ENCODE measurements at places on chromosomes 11 and 22.

- no peak for DNase-seq
These were observed 11.6 kb downstream of the ARRB1 start for GRCh38 chr11:75339685-75340409.

- no peak for DNase-seq
These were observed 19.0 kb downstream of the A4GALT start for GRCh38 chr22:42701694-42702093.

DNA sequence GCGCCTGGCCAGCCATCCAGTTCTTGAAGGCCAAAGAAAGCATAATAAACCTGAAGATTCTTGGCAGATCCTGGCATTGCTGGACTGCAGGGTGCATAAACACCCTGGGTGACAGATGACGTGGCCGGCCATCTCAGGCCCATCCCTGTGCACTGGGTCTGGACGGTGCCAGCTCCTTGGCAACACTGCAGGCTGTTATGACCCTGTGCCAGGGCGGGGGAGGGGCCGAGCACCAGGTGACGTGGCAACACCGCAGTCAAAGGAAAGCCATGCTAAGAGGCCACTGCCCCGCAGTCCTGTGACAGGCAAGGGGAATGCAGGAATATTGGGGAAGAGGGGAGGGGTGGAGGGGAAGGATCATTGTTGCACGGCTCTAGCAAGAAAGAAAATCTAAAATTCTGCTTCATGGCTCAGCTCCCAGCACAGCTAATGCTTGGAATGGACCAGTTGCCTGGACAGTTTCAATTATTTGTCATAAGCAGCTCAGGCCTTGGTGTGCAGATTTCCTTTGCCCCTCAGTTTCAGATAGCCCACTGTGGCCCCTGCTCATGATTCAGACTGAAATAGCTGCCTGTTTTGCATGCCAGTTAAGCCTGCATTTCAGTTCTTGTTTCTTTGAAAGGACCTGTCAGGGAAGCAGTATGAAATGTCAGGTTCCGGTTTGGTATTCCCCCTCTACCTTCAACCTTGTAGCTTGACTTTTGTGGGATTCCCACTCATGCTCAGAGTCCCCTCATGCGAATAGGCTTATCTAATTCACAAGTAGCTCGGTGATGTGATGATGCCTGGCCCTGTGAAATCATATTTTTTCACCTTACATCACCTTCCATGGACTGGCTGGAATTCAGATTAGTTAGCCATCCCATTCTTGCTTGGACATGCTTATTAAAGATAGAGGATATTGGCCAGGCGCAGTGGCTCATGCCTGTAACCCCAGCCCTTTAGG, 29.7 kb upstream of the DDX6 start:
- no peak for DNase-seq

DNA sequence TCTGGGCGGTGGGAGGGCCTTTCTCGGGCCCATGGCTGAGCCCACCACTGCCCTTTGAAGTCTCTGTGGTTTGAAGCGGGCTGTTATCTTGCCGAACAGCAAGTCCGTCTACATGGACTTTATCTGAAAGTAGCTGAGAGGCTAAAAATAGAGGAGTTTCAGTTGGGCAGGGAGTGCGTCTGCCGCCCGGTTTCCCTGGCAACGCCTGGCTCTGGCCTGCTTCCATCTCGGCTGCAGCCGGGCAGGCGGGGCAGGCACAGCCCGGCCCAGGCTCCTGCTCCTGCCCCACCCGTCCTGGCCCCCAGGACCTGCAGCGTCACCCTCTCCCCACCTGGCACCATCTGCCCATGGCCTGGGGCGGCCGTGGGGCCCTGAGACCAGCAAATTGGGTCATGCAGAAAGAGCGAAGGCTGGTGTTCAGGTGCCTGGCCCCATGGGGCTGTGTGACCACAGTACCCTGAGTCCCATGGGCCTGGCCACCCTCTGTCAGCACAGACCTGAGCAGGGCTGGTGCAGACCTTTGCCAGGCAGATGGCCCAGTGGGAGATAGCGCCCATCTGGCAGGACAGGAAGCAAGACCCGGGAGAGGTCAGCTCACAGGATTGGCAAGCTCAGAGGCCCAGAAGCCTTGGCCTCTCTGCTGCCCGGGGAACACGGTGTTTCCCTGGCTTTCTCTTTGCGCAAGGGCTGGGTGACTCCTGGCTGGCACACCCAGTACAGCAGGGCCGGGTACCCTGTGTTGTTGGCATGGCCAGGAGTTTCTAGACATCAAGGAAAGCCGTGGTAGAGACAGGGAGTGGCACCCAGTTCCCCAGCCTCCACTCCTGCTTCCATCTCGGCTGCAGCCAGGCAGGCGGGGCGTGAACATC, 79.1 kb upstream of the KCNQ1OT1 start:
- no peak for DNase-seq

- DNase-seq = no peak
These were observed 18.3 kb upstream of the ALX4 start for GRCh38 chr11:44328138-44328660.

GRCh38 chr11:45204761-45205160, 58.3 kb downstream of the PRDM11 start:
- no peak for DNase-seq

- DNase-seq = no peak
These were observed 106.4 kb downstream of the NECTIN1 start for GRCh38 chr11:119622454-119623143.

- DNase-seq = no peak
These were observed 490.9 kb downstream of the SOX6 start for GRCh38 chr11:15865212-15865987.

DNA sequence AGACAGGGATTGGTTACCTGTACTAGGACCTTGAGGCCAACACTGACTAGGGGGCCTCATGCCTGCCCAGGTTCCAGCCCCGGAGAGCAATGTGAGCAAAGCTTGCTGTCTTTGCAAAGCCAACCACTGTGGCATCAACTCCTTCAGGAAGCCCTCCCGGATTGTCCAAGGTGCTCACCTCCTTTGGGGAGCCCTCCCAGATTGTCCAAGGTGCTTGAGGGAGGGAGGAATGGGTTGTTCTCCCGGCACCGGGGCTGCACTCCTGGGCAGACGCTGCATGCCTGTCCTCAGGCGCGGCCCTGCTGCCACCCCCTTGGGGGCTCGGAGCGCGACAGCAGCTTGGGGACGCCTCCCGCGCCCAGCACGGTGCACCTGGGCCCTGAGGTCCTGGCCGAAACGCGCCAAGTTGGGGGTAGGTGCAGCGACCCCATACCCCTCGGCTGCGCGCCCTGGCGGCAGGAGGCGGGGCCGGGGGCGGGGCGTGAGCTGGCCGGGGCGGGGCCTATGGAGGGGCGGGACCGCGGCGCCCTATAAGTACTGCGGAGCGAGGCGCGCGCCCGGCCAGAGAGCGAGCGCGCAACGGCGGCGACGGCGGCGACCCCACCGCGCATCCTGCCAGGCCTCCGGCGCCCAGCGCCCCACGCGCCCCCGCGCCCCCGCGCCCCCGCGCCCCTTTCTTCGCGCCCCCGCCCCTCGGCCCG, at the start of gene CD81:
Gene CD81, plus strand, starts transcription at position 560 of the 701 bp plus-strand sequence. CDS start 240 bp downstream, outside the sequence.
- DNase-seq = no peak

- DNase-seq = no peak
These were observed 7.5 kb downstream of the CPSF7 start for GRCh38 chr11:61422226-61422625.

DNA sequence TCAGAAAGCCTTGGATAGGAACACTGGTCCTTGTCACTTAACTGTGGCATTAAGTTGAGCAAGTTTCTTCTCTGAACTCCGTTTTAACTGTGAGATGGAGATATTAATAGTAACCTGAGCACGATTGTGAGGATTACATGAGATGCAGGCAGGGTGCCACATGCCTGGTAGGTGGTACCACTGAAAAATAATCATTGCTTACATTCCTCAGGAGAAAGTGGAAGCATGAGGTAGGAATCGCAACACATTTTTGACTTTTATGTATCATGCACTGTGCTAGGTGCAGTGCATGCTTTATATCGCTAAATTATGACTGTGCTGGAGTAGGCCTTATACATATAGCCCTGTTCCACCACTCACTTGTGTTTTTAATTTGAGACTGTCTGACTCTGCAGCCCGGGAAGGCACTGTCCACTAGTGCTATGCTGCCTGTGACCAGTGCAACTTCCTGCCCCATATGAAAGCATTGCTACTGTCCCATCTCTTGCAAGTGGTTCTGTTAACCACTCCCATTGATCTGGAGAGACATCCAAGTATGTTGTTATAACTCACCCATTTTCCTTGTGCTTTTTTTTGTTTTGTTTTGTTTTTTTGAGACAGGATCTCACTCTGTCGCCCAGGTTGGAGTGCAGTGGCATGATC, 1.0 kb downstream of the UQCR10 start:
- DNase-seq = no peak

DNA sequence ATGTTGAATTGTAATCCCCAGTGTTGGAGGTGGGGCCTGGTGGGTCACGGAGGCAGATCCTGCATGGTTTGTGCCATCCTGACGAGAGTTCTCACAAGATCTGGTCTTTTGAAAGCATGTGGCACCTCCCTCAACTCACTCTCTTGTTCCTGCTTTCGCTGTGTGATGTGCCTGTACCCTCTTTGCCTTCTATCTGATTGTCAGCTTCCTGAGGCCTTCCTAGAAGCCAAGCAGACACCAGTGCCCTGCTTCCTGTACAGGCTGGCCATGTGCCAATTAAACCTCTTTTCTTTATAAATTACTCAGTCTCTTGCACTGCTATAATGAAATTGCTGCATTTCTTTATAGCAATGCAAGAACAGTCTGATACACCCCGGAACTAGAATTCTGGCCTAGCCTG, 13.1 kb downstream of the PTPN5 start:
- no peak for DNase-seq

DNA sequence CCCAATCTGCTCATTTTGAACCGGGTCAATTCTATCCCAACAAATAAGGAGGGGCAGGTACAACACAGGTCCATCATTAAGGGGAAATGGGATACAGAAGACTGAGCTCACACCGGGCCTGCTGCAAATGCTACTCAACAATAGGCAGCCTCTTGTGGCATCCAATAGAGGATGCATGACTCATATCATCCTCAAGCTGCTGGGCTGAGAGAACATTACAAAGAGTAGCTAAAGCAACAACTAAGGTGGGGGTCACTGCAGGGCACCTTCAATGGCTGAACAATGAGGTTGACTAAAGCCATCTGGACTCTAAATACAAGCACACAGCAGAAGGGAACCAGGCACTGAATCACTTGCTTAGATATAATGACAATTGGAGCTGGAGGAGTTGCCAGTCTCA, 130.1 kb upstream of the SYN3 start:
- no peak for DNase-seq

DNA sequence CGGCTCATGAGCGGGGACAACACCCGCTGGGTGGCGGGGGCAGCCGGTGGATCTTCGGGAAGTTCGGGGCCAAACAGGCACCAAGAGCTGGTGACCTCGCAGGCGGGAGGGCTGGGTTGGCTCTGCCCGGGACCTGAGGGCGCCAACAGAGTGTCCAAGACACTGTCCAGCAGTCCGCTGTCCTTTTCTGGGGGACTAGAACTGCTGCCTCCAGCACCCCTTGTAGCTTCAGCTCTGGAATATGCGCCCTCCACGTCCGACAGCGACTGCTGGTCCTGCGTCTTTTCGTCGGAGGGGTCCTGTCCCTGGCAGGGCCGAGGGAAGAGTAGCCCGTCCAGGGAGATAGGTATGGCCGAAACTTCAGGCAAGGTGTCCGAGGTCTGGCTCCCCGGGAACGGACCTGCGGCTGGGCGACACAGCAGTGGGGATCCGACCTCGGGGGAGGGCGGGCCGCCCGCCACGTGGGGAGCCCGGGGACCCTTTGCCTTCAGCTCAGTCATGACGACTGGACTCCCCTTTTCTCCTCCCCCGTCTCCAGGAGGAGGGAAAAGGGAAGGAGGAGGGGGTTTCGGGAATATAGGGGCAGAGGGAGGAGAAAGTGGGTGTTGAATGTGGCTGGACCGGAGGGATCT, 926 bp downstream of the PGR start:
- DNase-seq = no peak

GRCh38 chr22:41264408-41264941, 21.5 kb downstream of the RANGAP1 start:
- no peak for DNase-seq

- DNase-seq = no peak
These were observed 29.3 kb upstream of the PHF21B start for GRCh38 chr22:45039133-45039532.

DNA sequence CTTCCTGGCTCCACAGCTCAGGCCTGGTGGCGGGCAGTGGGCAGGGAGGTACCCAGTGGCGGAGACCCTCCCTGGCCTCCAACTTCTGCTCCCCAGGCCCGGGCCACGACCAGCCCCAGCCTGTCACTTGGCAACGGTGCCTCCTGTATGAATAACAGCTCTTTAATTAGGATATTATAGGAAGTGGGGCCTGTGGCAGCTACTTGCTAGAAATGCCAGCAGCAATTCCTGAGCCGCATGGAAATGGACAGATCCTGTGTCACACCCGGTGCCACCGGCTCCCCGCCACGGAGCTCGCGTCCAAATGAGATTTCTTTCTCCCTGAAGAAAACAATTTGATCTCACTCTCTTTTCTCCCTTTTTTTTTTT, 104.5 kb downstream of the CHST1 start:
- no peak for DNase-seq

GRCh38 chr22:46547179-46547882, 9.9 kb upstream of the CELSR1 start:
- DNase-seq = no peak

DNA sequence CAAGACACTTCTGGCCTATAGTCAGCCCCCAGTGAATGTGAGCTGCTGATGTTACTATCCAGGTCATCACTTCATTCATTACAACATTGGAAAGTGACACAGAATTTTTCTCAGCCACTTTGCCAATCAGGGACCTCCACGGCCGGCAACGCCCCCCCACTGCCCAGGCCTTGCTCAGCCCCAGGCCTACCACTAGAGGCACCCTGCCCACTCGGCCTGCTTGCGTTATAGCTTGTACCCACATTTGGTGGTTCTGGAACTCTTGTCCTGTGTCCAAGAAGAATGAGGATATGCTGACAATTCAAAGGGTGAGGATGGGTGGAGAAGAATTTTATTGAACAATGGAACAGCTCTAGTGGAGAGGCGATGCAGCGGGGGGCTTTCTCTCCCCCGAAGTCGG, 96.2 kb downstream of the TSPAN18 start:
- DNase-seq = no peak

- no peak for DNase-seq
These were observed 26.9 kb upstream of the ALKBH3 start for GRCh38 chr11:43853781-43854180.

DNA sequence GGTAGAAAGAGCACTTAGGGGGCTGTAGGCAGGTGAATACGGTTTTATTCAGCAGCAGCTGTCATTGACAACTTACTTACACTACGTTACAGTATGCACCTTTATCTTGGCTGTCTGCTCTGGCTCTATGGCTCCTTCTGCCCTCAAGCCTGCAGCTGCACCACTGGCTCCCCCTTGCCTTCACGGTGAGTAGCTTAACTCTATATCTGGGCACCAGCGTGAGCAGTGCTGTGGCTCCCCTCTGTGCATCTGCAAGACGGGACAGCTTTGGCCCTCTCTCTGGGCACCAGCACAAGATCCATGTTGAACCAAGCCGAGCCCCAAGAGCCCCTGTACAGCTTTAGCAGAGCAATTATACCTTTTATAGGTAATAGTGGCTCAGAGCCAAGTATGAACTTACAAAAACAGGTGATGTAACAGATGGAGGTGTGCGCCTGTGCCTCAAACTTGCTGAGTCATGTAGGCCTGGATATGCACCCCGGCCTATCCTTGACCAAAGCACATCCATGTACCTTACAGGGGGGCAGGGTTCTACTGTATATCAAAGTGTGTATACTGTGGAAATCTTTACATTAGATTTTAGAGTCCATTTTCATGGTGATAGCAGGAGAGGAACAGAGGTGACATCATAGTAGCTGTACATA, 96.9 kb upstream of the CTSC start:
- DNase-seq = no peak

GRCh38 chr11:690738-691633, 4.0 kb downstream of the DEAF1 start:
- no peak for DNase-seq
